ENCODE measurements at places on chromosomes 1 and 21.

- DNase-seq, result no peak
These were observed 3.6 kb upstream of the DHRS3 start for GRCh38 chr1:12621346-12622335.

GRCh38 chr1:48591181-48591580 lies 119.2 kb upstream of the SPATA6 start:
- DNase-seq, result no peak

DNA sequence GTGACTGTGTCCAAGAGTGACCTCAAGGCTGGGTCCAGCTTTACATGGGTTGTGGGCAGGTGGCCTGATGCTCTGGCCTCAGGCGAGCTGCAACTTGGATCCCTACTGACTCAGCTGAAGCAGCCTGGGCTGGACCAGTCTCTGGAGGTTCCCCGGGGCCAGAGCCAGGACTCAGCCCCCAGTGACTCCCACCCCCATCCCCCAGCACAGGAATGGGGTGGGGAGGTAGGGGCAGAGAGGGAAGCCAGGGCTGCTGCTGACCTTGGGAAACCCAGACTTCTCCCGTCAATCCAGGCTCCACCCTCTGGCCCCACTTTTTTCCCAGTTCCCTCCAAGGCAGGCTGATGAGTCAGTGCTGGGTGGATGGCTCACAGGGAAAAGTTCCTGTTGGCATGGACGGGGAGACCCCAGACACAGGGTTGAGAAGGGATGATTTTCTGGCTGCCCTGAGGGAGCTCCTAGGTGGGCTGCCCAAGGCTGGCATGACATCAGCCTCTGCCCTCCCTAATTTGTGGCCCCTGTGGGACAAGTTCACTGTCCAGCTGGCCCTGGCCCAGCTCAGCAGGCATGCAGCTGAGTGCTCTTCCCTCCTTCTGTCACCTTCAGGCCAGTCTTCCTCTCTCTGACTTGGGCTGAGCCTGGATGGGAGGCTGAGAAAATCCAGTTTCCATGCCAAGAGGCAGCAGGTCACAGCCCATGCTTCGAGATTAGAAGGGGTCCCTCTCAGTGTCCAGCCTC lies 2.2 kb downstream of the ZC3H12A start:
- peak; percentile 70 for DNase-seq

GRCh38 chr1:157239936-157240335 lies 101.7 kb upstream of the ETV3 start:
- peak; percentile 49 for DNase-seq

- no peak for DNase-seq
These were observed 189.5 kb upstream of the GREM2 start for GRCh38 chr1:240801442-240801841.

DNA sequence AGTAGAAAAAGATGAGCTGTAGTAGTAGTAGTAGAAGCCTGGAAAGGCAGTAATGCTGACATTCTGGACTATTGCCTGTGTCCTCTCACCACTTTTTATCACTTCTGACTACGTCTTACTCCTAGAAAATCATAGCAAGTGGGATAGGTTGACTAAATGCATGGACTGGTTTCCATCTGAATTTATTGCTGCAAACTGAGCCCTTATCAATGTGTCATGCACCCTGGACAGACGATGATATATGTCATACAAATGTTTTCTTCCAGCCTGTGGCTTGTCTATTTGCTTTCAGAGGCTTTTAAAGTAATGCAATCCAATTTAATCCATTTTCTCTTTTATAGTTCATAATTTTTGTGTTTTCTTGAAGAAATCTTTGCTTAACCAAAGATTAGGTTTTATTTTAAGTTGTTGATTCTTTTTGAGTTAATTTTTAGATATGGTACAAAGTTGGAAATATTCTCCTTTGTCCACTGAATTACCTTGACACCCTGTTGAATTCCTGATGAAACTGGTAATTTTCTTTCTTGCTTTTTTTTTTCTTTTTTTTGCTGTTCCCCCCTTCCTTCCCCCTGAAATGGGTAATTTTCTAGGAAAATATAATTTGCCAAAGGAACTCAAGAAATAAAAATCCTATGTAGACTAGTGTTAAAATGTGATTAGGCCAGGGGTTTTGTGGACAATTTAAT lies 47.1 kb downstream of the PHACTR4 start:
- no peak for DNase-seq

- no peak for DNase-seq
These were observed 72.8 kb upstream of the BCL10 start for GRCh38 chr1:85349224-85349623.

- DNase-seq, result no peak
These were observed 260.5 kb upstream of the CHRM3 start for GRCh38 chr1:239125893-239126292.
